Activated CD4-positive, alpha-beta T cell treated with anti-CD3 and anti-CD28 coated beads, Interleukin-2, amount 50 U/mL, for 16 hours (primary cell): ENCODE measurements at places on chromosomes 1 and 21.
A peak's percentile ranks its signal among the peaks of the same experiment; 100 is the strongest.

GRCh38 chr1:248855580-248855979, 3.3 kb downstream of the ZNF692 start:
- DNase-seq, result no peak

- DNase-seq, result peak; percentile 1
Observed at GRCh38 chr1:216750031-216750627, 26.9 kb upstream of the ESRRG start.

DNA sequence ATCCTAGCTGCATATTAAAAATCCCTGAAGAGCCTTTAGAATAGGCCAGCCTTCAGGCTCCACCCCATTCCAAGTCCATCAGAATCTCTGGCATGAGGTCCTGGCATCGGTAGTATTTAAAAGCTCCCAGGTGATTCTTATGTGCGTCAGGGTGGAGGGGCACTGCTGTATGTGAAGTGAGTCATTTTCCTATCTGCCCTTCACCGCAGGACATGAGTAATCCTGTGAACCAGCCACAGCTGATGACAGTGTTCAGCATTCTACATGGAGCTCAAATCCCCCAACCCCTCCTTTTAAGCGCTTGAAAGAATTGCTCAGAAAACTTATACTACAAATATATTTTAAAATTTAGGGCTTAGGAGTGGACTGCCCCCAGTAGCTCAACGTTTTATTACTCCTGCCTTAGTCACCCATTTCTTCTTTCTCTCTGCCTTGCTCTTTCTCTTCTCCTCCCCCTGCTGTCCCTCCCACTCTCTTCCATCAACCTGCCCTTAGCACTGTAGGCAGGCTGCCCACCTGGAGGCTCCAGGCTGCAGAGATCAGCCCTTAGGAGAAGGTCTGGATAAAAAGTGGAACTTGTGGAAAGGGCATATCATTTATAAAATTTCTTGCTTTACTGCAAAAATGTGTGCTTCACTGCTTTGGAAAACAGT, 73.8 kb upstream of the ZNF281 start:
- peak; percentile 93 for DNase-seq

GRCh38 chr1:172019976-172020375, 178.7 kb downstream of the DNM3 start:
- DNase-seq, result no peak

GRCh38 chr1:157521056-157521455, 31.3 kb downstream of the FCRL5 start:
- DNase-seq, result no peak

- DNase-seq, result no peak
Observed at GRCh38 chr1:180040034-180040433, 85.4 kb downstream of the CEP350 start.

GRCh38 chr1:179870870-179871269, 6.7 kb downstream of the TOR1AIP2 start:
- no peak for DNase-seq
